Endothelial cell (in vitro differentiated cells): ENCODE measurements at places on chromosomes 5 and 9.

- DNase-seq, result no peak
Observed at GRCh38 chr9:135502168-135502872, 1.8 kb downstream of the MRPS2 start.

- no peak for DNase-seq
Observed at GRCh38 chr9:82154573-82154972, 166.0 kb downstream of the SPATA31D1 start.

- DNase-seq, result no peak
Observed at GRCh38 chr5:81016116-81016515, 56.0 kb downstream of the RASGRF2 start.

DNA sequence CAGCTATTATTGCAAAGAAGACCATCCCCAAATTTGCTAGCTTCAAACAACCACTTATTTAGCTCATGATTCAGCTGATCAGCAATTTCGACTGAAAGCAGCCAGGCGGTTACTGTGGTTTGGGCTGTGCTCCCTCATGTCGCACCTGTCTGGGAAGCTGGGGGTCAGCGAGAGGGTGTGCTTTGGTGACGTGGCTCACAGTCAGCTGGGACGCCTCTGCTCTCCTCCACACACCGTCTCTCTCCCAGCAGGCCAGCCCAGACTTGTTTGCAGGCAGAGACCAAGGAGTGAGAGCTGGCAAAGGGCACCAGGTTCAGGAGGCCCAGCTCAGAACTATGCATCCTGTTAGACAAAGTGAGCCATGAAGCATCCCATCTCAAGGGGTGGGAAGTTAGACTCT is 140.9 kb downstream of the SYK start:
- DNase-seq, result no peak

GRCh38 chr5:5980538-5980895 is 397.8 kb downstream of the MED10 start:
- no peak for DNase-seq

DNA sequence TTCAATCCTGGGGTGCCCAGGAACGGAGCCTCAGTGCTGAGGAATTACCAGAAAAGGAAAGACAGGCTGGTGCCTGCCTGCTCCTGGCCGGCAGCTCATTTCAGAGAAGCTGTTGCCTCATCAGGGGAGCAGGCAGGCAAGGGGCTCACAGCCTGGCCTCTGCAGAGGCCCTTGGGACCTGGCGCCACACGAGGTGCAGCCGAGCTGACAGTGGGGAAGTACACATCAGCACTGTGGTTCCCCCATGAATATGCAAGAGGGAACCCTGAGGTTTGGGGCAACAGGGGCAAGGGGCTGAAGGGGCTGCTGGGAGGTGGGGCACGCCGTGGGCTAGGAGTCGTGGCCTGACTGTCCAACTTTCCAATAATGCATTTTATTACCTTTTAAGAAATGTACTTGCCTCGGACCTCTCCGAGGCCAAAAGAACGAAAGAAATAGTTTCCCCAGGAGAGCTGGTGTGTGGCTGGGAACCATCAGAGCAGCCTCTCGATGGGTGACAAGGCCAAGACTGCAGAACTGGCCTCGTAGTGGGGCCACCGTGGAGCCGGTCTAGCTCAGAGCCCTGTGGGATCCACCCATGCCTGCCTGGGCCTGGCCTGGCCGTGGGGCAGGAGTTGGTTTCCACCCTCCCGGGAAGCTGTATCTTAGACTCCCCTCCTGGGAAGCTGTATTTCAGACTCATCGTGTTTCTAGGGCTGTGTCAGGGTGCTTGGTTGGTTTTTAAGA is 198.6 kb downstream of the PAX5 start:
- DNase-seq, result no peak

GRCh38 chr5:27252911-27253310 is 214.5 kb upstream of the CDH9 start:
- DNase-seq, result no peak

DNA sequence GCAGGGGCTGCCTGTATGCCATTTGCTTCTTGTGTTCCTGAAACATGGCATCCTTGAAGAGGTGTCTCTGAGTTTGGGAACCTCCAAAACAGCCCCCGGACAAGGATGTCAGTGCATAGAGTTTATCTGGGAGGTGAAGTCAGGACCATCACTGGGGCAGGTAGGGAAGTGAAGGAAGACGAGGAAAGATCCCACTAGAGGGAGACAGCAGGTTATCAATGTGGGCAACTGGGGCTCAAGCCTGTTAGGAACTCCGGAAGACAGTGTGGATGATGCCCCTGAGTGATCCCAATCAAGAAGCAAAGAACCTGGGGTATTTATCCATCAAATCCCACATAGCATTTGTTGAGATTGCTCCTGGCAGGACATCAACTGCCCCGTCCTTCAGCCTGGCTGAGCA is 233.1 kb downstream of the AGTPBP1 start:
- DNase-seq, result no peak

- no peak for DNase-seq
Observed at GRCh38 chr5:1747803-1748085, 51.9 kb downstream of the MRPL36 start.

GRCh38 chr5:6704361-6704851 is 8.8 kb upstream of the TENT4A start:
- no peak for DNase-seq
